ENCODE measurements at places on chromosomes 5 and 9.

DNA sequence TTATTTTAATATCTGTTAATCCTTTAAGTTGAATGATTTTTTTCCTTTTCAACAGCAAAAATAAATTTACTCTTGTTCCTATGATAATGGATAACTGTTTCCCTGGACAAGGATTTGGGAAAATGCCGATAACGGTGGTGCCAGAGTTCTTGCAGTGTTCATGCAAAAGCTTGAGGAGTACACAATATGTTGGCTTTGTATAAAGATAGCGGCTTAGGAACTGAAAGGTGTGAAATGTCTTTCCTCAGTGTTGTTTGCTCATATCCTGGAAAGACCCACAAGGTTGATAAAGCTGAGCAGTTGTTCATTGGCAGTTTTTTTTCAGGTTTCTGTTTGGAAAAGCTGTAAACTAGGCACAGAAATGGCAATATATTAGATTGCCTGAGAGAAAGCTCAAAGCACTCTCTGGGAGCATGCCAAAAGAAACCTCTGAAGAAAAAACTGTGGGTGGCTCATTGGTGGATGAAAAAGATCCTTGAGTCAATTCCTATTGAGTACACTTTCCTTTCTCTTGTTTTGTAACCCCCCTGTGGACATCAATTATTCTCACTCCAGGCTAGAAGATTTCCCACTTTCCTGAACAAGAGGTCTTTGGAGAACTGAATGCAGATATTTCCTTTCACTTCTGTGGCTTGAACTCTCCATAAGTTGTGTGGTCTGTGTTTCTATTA, 117.2 kb upstream of the RGMB start:
- no peak for DNase-seq

GRCh38 chr5:125660231-125660895, 762.8 kb upstream of the GRAMD2B start:
- DNase-seq: no peak

GRCh38 chr5:27450607-27451006, 412.2 kb upstream of the CDH9 start:
- no peak for DNase-seq

- no peak for DNase-seq
Observed at GRCh38 chr9:121071370-121071755, 3.4 kb upstream of the CNTRL start.

GRCh38 chr5:164370841-164371240, 865.4 kb downstream of the MAT2B start:
- DNase-seq: no peak

- DNase-seq: no peak
Observed at GRCh38 chr5:172607213-172607793, 33.8 kb upstream of the NEURL1B start.

GRCh38 chr9:134738869-134739659, 97.5 kb downstream of the COL5A1 start:
- DNase-seq: peak; percentile 67

GRCh38 chr9:68480807-68481206, 59.9 kb downstream of the TMEM252 start:
- DNase-seq: no peak

DNA sequence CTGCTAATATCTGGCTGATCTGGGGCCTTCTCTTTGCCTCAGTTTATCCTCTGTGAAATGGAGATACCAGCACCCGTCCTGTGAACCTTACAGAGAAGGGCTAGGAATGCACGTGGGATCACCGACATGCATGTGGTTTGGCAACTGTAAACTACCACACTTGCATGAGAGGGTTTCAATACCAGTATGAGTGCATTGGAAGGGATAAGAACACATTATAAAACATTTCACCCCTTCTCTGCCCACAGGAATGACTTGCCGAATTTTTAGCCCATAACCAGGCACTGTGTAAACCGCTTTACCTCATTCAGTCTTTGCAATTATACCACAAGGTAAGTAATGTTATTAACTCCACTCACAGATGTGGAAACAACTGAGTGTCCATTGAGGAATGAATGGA, 8.9 kb upstream of the RAB14 start:
- no peak for DNase-seq

DNA sequence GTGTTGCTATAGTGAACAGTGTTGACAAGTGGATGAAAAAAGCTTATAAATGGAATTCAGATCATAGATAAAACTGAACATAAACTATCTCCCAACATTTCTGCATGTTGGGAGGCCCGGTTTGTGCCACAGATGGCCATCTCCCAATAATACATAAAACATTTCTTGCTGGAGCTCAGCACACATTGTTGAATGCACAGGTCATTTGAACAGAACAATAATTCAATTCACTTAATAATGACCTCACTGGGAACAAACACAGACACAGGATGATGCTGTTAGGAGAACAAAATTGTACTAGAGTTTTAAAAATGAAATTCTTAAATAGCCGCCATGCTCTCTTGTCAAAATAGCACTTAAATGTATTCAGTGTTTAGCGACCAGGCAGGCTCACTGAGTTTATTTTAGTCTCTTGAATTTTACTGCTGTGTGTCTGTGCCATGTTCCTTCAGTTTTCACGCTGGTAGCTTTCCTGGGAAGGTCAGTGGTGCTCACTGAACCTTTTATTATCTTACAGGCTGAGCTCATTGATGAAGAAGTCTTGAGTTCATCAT, 85.0 kb upstream of the SSBP2 start:
- DNase-seq: no peak

DNA sequence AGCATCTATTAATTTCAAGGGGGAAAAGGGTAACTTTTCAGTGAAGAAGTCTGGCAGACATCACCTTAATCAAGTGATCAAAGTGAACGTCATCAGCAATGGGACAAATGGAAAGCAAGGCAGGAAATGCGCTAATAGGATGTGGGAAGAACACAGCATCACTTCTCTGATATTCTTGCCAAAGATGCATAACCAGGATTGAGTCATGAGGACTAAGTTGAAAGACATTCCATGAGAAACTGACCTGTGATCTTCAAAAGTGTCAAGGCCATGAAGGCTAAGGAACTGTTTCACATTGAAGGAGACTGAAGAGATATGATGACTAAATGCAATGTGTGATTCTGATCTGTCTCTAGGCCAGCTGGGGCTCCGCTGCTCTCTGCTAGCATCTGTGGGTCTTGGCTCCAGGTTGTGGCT, 92.9 kb downstream of the NDFIP1 start:
- no peak for DNase-seq

DNA sequence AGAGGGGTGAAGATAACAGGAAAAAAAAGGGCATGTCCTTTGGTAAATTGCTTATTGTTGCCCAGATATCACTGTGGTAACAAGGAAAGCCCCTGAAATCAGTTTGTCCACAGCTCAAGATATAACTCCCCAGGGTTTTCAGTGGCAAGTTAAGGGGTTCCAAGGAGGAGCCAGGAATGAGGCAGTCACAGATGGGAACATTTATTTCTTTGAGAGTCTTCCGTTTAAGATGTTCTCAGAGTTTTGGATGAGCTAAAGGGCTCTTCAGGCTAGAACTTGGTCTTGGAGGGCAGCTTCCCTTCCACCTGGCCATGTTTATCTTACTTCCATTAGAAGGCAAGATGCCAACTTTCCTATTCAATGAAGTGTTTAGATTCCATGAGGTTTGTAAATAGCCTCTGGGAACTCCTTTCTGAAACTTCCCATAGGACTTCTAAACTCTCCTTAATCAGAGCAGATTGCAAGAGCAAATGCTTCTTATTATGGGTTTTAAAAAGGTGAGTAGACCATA, 277.6 kb upstream of the TNC start:
- DNase-seq: no peak

- no peak for DNase-seq
Observed at GRCh38 chr5:128513806-128514205, 24.2 kb downstream of the FBN2 start.

DNA sequence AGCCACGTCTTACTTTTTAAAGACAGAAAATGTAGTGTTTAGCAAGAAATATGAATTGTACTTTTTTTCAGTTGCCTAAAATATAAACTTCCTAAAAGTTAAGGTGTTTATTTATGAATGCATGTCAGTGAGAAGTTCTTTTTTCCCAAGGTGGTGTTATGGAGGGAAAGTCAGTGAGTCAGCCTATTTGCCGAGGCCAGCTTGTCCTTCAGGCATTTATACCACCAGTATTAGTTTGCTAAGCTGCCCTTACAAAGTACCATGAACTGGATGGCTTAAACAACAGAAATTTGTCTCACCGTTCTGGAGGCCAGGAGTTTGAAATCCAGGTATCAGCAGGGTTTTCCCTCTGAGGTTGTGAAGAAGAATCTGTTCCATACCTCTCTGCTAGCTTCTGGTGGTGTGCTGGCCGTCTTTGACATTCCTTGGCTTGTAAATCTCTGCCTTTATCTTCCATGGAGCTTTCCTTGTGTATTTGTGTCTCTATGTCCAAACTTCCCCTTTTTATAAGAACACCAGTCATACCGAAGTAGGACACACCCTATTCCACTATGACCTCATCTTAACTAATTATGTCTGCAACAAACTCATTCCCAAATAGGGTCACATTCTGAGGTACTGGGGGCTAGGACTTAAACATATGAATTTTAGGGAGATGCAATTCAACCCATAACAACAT, 38.4 kb downstream of the PRKACG start:
- no peak for DNase-seq

DNA sequence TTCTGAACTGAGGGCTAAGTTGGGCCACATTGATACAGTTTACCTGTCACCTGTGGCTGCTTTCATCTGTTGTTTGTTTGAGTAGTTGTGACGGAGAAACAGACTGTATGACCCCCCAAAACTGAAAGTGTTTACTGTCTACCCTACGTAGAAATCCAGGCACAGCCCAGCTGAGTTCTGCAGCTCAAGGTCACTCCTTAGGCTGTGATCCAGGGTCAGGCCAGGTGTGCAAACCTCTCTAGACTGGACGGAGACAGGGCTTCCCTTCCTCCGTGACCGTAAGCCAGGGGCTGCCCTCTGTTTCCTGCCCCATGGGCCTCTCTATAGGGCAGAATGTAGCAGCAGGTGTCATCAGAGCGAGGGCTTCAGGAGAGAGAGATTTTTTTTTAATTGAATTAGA, 207.9 kb upstream of the OTULINL start:
- no peak for DNase-seq

DNA sequence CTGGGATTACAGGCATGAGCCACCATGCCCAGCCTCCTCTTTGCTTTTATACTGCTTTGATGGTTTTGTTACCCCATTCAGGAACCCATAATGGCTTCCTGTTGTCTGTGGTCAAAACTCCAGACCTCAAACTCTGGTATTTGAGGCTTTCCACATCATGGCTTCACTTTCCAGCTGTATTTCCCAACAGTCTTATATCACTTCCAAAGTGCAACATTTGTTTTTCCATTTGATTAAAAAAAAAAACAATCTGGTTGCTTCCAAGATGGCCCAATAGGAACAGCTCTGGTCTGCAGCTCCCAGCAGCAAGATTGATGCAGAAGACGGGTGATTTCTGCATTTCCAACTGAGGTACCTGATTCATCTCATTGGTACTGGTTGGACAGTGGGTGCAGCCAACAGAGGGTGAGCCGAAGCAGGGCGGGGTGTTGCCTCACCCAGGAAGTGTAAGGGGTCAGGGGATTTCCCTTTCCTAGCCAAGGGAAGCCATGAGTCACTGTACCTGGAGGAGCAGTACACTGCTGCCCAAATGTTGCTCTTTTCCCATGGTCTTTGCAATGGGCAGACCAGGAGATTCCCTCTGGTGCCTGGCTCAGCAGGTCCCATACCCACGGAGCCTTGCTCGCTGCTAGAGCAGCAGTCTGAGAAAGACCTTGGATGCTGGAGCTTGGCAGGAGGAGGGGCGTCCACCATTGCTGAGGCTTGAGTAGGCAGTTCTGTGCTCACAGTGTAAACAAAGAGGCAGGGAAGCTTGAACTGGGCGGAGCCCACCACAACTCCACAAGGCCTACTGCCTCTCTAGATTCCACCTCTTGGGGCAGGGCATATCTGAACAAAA, 458.4 kb downstream of the KDM4C start:
- DNase-seq: peak; percentile 68

DNA sequence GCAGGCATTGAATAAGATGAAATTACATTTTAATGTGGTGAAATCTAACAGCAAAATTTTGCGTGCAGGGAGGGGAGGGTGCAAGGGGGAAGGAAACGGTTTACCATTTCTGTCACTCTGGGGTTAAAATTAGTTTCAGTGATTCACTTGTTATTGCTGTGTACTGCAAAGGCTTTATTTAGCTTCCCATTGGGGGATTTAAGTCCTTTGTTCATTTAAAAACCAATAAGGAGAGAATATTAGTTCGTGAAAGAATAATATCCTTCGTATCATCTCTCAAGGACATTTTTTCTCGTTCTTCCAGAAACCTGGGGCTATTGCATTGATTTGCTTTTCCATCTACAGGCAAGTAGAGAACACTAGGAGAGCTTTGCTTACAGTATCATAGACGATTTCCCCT, 667.8 kb upstream of the RGMB start:
- DNase-seq: no peak

- DNase-seq: no peak
Observed at GRCh38 chr5:58875599-58875998, 292.7 kb downstream of the RAB3C start.

- no peak for DNase-seq
Observed at GRCh38 chr5:159059722-159060121, 40.0 kb downstream of the EBF1 start.

GRCh38 chr9:122090981-122091380, 2.1 kb downstream of the TTLL11 start:
- no peak for DNase-seq

DNA sequence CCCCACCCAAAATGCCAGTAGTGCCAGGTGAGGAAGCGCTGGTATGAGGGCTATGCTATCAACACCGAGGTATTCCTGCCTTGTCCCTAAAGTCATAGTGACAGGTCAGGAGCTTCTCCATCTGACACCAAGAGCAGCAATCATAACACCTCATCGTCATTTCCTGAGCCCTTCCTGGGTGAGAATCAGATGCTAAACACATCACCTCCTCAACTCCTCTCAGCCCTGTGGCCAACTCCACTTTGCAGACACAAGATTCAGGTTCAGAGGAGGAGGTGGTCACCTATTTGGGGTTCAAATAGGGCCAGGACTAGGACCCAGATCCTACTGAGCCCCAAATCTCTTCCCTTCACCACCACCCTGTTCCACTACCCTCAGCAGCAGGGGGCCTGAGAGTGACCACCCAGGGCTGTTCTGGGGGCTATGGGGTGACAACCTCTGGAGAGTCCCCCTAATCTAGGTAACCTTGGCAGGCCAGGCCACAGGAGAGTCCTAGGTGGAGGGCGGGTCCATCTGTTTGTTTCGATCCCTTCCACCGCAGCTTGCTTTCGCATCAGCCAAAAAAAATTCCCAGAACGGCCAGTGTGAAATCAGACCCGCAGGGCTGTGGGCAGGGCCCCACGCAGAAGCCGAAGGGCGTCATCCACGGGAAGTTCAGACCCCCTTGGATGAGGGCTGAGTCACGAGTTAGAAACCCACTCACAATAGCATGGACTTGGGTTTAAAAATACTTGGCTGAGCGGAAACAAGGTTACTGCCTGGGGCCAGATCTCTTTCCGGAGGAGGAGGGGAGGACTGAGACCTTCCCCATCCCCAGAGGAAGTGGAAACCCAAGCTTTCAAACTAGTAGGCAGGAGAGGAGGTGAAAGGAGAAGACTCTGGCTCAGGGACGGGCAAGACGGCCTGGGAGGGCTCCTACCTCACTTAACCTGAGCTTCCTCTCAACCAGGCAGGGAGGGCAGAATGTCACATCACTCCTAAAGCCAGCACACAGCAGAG, 8.7 kb downstream of the STK10 start:
- DNase-seq: peak; percentile 69

- no peak for DNase-seq
Observed at GRCh38 chr9:132023419-132024180, 56.1 kb downstream of the MED27 start.
